ENCODE measurements at places on chromosomes 7 and 10.
A peak's percentile ranks its signal among the peaks of the same experiment; 100 is the strongest.

GRCh38 chr10:47339186-47339735 lies 8.9 kb upstream of the RBP3 start:
- DNase-seq, result no peak

- DNase-seq, result no peak
These were observed 1.9 kb downstream of the NKX1-2 start for GRCh38 chr10:124447751-124448466.

- no peak for DNase-seq
These were observed 26.1 kb downstream of the CDHR3 start for GRCh38 chr7:105989191-105989590.

GRCh38 chr10:106360870-106361269 lies 803.6 kb downstream of the SORCS1 start:
- DNase-seq, result no peak

GRCh38 chr7:69600710-69601519 lies 2.6 kb downstream of the AUTS2 start:
- DNase-seq, result no peak

DNA sequence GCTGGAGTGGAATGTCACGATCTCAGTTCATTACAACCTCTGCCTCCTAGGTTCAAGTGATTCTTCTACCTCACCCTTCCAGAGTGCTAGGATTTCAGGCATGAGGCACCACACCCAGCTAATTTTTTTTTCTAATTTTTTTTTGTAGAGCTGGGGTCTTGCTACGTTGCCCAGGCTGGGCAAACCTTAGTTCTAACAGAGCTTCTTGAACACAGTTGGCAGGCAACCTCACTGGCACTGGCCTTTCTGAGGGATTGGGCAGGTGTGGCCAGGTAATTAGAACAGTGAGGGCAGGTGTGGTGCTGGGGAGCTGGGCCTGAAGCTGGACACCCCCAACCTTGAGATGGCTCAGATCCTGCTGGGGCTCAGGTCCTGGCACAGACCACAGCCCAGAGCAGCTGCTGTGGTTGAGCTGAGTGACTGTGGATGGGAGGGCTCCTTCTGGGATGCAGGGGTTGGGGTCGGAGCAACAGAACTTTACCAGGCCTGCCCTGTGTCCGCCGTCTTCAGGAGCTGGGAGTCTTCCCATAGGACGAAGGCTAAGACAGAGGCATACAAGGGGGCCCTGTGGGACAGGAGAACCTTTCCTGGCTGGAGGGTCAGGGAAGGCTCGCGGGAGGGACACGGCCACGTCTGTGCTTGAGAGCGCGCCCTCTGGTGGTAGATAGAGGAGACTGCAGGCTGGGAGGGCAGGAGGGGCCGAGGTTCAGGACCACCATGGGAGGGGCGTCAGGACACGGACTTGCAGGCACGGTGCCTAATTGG lies 48.2 kb downstream of the COL26A1 start:
- peak; percentile 33 for DNase-seq

DNA sequence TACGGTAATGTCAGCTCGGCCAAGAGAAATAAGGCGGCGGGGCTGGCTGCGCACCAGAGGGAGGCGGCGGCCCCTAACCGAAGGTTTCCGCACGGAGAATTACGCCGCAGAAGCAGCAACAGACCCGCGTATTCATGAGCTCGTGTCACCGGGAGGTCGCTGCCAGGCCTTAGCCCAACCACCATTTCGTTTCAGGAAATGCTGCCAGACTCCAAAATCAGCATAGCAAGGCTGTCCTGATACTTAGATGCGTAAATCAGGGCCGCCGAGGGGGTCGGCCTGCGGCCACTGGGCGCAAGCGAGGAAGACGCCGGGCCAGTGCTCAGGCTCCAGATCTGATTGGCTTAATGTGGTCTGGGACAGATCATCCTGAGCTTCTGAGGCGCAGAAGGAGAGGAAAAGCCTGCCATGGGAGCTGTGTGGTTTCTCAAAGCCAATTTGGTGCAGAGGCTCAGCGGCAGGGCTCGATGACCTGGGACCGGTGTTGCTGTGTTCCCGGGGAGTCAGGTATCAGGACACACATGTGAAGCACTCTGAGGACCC lies 247.9 kb downstream of the BAMBI start:
- DNase-seq, result no peak

DNA sequence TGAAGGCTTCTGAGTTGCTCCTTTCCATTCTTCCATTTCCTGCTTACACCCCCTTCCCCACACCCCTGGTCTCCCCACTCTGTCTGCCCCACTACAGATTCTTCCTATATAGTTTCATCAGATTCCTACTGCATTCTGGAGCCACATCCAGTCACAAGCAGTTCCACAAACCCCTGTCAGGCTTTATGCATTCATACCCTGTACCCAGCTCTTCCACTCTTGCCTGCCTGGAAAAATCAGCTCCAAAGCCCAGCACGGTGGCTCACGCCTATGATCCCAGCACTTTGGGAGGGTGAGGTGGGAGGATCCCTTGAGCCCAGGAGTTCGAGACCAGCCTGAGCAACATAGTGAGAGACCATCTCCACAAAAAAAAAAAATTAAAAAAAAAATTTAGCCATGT lies 60.4 kb downstream of the C10orf67 start:
- DNase-seq, result no peak

GRCh38 chr10:11294831-11295450 lies 277.3 kb downstream of the CELF2 start:
- no peak for DNase-seq

- no peak for DNase-seq
These were observed 624.5 kb downstream of the PARD3 start for GRCh38 chr10:34190580-34190979.

Data from mesothelial cell of epicardium (in vitro differentiated cells).